ENCODE measurements at places on chromosomes 7 and 10.

GRCh38 chr7:45203459-45203858 lies 45.9 kb downstream of the RAMP3 start:
- DNase-seq = no peak

DNA sequence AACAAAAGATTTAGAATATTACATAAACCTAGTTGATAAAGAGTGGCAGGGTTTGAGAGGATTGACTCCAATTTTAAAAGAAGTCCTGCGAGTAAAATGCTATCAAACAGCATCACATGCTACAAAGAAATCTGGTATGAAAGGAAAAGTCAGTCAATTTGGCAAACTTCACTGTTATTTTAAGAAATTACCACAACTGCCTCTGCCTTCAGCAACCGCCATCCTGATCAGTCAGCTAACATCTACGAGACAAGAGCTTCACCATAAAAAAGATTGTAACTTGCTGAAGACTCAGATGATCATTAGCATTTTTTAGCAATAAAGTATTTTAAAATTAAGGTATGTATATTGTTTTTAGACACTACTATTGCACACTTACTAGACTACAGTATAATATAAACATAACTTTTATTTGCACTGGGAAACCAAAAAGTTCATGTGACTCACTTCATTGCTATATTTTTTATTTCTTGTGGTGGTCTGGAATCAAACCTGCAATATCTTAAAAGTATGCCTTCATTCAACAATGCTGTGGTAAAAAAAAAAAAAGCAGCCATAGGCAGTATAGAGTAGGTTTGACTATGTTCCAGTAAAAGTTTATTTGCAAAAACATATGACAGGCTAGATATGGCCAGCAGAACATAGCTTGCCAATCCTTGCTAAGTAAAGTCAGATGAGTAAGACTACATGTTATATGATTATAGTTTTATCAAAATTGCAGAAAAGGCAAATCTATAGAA lies 74.4 kb downstream of the GLCCI1 start:
- no peak for DNase-seq

DNA sequence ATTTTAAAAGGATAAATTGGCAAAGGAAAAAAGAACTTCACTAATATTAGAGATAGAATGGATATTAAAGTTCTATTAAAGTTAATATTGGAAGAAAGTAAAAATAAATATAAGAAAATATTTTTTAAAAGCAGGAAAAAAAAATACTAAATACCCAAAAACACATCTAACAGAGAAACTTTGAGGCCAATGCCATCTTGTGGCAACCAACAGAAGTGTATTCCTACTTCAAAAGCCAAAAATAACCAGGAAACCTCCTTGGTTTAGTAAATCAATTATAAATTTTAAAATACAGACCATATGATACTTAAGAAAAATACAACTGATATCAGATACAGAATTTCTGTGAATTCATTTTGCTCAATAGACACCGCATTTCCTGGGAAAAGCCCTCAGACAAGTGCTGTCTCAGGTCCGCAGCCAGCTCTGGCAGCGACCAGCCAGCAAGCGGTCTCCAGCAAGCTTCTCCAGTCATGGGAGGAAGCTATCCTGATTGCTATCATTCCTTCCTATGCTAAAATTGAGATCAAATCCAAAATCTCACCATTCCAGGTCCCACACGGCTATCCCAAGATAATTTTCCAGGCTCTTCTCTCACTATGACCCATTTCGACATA lies 65.3 kb downstream of the LMBR1 start:
- no peak for DNase-seq

DNA sequence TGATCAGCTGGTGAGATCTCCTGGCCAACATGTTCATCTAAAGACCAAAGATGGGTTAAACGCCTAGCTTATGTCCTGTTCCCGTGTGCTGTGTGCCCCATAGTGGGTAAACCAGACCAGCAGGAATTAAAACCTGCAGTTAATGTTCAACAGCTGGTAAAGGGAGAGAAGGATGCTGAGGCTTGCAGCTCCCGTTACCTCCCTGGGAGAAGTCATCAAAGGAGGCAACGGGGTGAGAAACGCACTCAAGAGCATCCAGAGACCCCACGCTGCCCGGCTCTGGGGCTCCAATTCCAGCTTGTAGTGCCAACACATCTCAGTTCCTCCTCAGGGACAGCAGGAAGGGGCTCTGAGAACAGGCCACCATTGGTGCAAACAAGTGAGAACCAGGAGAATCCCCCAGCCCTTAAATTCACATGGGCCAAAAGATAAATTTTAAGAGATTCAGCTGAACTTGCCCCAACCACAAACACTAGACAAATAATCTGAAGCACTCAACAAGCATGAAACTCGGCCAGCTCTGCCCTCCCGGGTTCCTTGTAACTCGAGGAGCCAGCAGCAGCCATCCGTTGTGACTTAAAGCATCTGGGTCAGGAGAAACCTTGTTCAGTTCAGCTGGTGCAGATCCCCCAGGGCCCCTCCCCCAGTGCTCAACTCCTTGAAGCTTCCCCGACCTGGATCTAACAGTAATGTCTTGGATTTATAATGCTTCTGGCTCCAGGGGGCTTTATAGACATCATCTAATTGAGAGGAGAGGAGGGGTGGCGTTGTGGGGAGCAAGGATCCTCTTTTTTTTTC lies 29.4 kb downstream of the FAM241B start:
- DNase-seq = no peak

GRCh38 chr7:149330914-149331567 lies 69.0 kb downstream of the ZNF783 start:
- no peak for DNase-seq

GRCh38 chr7:149564340-149565095 lies 66.9 kb upstream of the ZNF746 start:
- no peak for DNase-seq

DNA sequence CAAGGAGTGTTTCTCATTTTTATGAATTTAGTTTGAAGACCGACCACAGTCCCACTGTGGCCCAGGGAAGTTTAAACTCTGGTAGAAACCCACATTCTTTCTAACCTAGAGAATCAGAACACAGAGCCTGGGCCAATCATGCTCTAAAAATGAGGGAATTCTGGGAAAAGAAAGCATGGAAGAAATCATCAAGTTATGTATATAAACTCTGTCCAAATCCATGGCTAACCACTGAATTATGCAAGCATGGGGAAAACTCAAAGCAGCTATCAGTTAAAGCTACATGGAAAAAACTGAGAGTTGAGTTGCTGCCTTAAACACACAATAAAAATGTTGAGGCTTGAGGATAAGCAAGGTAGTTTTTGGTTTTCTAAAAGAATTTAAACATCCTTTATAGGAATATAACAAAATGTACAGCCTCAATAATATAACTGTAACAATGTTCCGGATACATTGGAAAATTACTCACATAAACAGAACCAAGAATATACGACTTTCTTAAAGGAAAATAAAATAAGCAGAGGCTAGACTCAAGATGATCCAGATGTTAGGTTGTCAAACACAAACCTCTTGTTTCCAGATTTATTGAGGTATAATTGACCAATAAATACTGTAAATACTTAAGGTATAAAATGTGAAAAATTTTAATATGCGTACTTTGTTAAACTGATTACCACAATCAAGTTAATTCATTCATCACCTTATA lies 311.2 kb upstream of the GNAI1 start:
- DNase-seq = no peak

GRCh38 chr10:124245806-124246440 lies 152.5 kb upstream of the CHST15 start:
- no peak for DNase-seq

DNA sequence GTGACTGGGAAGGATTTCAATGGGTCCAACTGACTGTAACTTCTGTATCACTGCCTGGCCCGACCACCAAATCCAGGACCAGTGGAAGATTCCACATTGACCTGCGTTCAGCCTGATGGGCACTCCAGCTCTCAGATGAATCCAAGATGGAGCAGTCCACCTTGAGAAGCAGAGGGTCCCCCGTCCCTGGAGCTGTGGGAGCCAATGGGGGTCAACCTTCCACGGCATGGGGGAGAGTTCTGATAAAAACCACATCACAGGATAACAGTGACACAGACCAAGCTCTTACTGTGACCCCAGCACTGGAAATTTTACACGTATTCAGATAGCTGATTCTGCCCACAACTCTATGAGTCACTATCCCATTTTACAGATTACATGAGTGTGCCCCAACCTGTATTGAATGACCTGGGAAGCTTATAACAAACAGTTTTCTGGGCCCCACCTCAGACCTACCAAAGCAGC lies 11.2 kb downstream of the ZCCHC24 start:
- peak; percentile 48 for DNase-seq

- no peak for DNase-seq
These were observed 218.7 kb upstream of the AOAH start for GRCh38 chr7:36942955-36943354.

DNA sequence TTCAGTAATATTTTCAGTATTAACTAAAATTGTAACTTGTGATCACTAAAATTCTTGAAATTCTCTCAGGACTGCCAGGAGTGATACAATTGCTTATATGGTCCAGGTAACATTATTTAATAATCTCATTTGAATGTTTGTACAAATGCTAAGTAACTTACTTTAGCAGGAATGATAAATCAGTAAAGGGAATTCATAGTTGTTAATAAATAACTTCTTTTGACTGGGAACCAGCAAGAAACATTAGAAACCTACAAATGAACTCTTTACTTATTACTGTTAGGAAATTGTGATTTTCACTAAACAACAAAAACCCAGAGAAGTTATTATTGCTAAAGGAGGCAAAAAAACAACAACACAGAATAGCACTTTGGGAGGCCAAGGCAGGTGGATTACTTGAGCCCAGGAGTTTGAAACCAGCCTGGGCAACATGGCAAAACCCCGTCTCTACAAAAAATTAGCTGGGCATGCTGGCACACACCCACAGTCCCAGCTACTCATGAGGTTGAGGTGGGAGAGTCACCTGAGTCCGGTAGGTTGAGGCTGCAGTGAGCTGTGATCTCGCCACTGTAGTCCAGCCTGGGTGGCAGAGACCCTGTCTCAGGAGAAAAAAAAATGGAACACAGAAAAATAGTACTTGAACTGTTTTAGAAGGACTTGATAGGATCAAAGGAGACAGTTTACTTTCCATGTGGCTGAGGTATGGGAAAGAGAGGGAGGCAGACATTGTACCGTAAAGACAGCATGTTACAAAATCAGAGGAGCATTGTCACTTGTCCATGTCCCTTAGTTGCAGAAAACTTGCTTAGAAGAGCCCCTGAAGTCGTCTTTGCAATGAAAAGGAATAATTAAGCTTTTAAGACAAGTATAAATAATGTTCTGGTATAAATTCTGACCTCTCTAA lies 53.1 kb downstream of the SHOC2 start:
- DNase-seq = no peak

- DNase-seq = no peak
These were observed 33.5 kb upstream of the VPS41 start for GRCh38 chr7:38942431-38943051.

- DNase-seq = no peak
These were observed 54.3 kb upstream of the NFKB2 start for GRCh38 chr10:102341038-102341688.

GRCh38 chr10:69848454-69848853 lies 46.7 kb downstream of the COL13A1 start:
- no peak for DNase-seq

DNA sequence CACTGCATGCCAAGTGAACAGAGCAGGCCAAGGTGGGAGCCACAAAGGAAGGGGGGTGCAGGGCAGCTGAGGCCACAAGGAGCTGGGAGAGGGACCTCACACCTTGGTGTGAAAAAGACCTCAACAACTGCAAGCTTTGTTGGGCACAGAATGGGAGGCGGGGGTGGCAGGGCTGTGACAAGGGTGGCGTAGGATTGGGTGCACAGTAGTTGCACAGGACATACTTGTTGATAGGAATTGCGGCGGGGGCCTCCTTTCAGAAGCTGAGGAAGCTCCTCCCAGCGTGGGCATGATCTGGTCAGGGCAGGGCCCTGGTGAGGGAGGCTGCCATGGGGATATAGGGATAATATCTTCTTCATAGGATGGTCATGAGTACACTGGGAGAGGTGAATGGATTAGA lies 25.8 kb downstream of the POLL start:
- no peak for DNase-seq

DNA sequence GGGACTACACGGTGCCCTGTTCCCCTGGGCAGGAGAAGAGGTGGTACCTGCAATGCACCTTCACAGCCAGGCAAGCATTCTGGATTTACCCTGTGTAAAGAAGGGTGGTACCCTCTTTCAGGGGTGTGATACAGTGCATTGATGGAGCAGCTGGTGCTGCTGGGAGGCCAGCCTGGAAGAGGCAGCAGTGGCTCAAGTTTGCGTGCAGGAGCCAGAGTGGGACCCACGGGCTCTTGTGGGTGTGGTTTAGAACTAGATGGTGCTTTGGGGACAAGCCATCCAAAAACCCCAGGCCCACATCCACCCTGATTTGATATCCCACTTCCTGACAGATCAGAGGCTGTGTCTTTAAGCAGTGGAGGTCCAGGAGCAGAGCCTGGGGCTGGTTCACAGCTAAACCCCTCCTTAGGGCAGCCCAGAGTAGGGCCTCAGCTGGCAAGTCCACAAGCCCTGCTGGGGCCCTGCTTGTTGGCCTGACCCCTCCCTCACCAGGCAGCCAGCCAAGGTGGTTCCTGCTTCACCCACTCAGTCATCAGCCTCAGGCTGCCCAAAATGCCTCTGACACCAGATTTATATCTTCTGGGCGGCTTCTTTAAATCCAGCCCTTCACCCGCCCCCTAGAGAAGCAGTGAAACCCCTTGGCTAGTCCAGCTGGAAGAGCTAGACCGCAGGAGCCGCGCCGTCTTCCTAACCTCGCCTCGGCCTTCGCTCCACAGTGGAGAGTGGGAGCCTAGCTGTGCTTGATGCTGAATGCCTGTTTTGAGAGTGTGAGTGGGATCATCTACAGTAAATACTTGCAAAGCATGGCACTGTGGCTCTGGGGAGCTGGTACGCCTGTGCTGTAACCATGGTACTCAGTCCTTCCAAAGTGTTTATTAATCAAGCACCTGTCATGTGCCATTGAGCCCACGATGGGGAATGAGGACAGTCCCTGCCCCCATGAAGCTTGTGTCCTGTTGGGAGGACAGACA lies 1.4 kb upstream of the ASIC3 start:
- no peak for DNase-seq

GRCh38 chr10:11719496-11720259 lies 22.5 kb upstream of the ECHDC3 start:
- no peak for DNase-seq

- no peak for DNase-seq
These were observed 45.2 kb downstream of the RNF133 start for GRCh38 chr7:122653685-122654084.

GRCh38 chr7:50960621-50961310 lies 178.1 kb upstream of the GRB10 start:
- DNase-seq = no peak

- peak; percentile 78 for DNase-seq
These were observed 87.5 kb upstream of the NRP1 start for GRCh38 chr10:33421789-33422462.

GRCh38 chr7:47710201-47710935 lies 128.5 kb upstream of the TNS3 start:
- DNase-seq = no peak

GRCh38 chr10:48192881-48193450 lies 81.5 kb downstream of the FRMPD2 start:
- DNase-seq = no peak

DNA sequence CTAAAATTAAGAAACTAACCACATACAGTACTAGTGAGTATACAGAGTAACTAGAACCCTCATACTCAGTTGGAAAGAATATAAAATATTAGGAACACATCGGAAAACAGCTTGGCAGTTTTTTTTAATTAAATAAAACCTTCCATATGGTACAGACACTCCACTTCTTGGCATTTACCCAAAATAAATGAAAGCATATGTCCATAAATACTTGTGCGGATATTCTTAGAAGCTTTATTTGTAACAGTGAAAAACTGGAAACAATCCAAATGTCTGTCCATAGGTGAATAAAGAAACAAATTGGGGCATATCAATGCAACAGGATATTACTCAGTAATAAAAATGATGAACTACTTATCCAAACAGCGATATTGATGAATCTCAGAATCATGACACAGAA lies 410.0 kb downstream of the HTR7 start:
- DNase-seq = no peak
